Activated gamma-delta T cell (primary cell): ENCODE measurements at places on chromosomes 3 and 15.

- no peak for DNase-seq
Observed at GRCh38 chr3:2713923-2714322, 396.3 kb downstream of the IL5RA start.

- DNase-seq, result no peak
Observed at GRCh38 chr3:42589382-42590109, 1.1 kb upstream of the SS18L2 start.

DNA sequence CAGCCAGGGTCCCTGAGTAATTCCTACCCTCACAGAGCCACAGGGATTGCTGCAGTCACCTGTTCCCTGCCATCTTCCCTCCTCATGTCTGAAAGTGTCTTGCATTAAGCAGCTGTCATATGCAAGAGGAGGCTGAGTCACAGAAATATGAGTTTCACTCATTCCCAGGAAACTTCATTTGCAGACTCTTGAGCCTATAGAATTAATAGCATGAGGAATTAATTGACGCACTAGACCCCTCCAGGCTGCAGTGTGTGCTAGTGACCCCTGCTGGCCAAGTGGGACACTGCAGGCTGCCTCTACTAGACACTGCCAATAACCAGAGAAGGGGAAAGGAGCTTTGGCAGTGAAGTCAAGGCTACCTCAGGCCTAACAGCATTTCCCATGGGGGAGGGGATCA, 50.6 kb upstream of the SLC6A1 start:
- no peak for DNase-seq

DNA sequence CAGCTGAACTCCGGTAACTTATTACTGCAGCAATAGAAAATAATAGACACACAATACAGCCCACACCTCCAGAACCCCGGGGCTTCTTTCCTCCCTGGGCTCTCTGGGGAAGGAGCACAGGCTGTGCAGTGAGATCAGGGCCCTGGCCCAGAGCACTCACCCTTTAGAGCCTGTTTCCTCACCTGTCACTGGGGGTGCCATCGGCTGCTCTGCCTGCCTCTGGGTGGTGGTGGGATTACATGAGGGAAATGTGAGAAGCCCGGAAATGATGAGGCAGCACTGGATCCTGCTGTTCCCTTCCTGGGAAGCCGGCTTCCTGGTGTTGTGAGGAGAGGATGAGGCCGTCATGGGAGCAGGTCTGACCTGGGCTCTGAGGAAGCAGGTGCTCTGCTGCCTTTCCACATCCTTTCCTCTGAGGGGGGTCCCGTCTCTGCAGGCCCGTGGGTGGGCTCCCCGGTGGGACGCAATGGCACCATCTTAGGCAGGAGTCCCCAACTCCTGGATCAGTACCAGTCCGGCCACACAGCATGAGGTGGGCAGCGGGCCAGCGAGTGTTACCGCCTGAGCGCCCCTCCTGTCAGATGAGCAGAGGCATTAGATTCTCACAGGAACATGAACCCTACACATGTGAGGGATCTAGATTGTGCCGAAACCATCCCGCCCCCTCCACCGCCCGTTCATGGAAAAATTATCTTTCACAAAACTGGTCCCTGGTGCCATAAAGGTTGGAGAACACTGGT, 220.9 kb upstream of the CTDSPL start:
- no peak for DNase-seq

DNA sequence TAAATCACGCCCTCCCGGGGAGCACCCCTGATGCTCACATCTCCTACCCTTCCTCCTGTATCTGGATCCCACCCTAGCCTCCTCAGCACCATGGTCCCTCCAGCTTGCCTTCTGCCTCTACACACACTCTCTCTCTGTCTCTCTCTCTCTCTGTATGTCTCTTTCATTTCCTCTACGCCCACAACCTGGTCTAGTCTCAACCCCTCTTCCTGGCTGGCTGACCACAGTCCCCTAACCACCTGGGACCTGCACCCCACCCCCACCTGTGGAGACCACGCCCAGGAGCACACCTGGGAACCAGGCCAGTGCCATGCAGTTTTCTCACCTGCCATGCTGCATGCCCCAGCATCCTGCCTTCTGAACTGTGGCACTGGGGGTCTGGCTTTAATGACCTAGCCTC, 4.0 kb upstream of the CFAP100 start:
- no peak for DNase-seq

DNA sequence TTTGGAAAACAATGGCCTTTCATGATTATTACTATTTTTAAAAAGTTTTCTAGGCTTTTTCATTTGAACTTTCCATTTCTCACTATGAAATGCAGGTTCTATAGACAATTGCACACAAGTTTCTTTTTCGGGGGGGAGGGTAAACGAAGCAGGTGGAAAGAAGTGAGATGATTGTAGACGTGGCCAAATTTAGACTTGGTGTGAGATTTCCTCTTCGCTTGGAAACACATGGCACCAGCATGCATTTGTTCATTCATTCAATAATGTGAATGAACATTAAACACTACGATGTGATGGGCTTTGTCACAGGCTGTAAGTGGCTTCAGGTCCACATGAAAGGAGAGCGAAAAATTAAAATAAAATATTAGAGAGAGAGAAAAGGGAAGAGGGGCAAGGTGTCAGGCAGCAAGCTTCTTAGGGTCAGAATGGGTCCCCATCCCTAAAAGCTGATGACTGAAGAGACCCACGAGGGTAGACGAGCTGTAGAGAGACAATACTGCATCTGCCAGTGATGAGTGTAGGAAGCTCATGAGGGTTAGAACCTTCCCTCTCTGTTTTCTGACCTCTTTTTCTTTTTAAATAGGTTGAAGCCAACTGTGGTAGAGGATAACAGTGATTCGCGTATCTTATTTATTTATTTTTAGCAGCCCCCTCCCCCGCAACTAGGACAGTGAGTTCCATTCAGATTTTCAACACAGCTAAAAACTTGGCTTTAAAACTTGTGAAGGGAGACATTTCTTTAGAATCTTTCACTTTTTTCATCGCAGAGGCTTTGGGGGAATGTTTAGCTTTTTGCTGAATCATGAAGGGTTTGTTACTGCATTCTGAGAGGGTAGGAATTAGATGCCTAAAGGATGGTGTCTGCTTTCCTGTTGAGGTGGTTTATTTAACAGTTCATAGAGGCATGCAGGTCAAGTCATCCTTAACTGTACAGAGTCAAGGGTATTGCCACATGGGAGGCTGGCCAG, 36.2 kb downstream of the GAP43 start:
- no peak for DNase-seq

- DNase-seq, result no peak
Observed at GRCh38 chr3:126316031-126316461, 41.2 kb downstream of the KLF15 start.

- DNase-seq, result no peak
Observed at GRCh38 chr3:68977486-68978167, 35.9 kb downstream of the EOGT start.

DNA sequence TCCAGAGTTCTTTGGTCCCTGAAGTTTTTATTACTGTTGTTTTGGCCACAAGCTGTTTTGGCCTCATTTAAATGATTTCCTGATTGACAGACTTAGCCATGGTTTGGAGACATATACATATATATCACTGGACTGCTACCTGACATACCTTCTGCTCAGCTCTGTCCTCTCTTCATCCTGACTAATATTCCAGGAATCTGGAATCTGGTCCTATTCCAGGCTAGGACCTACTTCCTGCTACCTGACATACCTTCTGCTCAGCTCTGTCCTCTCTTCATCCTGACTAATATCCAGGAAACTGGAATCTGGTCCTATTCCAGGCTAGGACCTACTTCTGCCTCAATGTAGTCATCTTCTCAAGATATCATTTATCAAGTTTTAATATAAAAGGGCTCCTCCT, 724.4 kb upstream of the ROBO1 start:
- no peak for DNase-seq

- DNase-seq, result no peak
Observed at GRCh38 chr3:122011396-122011795, 10.7 kb downstream of the ILDR1 start.

DNA sequence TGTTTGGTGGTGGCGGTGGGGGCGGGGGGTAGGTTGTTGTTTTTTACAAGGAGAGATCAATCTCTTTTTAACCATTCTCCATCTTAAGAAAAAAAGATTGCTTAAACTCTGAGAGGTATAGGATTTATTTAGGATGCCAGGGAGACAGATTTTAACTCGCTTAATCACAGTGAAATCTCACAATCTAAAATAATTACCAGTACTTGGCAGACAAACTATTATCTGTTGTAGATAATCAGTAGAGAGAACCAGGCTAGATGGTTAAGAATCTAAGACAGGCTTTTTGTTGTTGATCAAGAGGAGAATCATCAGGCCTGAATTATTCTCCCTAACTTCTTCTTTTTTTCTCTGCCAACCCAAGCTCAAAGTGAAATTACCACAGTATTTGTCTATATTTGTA, 470.2 kb upstream of the ADAMTS9 start:
- no peak for DNase-seq

DNA sequence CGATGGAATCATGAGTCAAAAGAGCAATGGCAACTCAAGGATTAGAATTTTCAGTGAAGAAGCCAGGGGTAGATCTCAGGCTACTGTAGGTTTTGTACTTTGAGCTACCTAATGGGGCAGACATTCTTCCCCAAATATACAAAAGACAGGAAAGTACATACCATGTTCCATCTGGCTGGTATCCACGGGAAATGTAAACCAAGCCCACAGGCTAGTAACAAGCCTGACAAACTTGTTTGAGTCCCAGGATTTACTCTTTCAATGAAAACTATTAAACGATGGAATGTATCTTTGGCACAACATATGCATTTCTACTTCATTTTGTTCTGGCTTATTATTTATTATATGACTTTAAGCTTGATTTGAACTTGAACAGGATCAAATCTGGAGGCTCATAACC, 44.2 kb upstream of the GOLIM4 start:
- DNase-seq, result no peak

- DNase-seq, result no peak
Observed at GRCh38 chr3:187122261-187122660, 17.0 kb downstream of the RPL39L start.

DNA sequence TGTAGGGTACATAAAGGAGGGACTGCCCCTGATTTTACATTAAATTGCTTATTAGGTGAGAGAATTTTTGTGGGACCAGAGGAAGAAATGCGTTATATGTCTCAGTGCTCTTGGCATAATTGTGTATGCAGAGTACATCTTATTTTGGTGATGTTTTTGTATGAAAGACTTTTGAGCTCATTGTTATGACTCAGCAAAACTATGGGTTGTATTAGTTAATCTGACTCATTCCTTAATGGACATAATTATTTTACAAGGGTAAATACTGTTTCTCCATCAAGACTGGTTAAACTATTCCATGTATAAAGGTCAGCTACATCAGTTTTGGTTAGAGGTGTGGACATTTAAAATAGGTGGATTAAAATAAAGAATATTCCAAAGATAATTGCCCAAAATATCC, 156.8 kb downstream of the ALCAM start:
- no peak for DNase-seq

DNA sequence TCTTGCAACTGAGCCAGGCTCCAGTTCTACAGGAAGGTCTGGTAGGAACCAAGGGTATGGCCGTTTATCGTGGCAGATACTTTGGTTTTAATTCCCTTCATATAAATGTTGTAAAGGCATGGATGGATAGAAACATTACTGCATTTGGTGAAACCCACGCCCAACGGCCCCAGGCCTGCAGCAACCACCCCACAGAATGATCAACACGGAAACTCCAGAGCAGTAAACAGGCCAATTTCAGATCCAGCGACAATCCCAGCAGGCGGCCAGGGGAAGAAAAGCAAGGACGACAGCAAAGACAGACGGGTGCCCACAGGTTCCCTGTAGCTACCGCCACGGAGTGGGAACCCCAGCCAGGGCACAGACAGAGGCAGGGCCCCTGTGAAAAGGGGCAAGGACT, 32.6 kb upstream of the PCSK6 start:
- no peak for DNase-seq

DNA sequence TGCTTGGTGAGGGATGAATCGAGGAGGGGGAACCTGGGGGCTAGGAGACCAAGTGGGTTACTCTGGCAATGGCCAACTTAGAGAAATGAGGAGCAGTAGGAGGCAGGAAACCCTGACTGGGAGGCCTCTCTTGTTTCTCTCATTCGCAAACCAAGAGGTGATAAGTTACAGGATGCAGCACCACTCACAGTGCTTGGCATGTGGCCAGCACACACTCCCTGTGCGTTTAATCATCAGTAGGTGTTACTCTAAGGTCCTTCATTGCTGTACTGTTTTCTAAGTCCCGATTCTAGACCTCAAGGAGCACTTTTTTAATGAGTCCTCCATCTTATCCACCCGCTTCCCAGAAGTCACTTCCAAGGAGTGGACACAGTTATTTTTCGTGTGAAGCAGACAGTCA, 314.1 kb upstream of the TRIM42 start:
- DNase-seq, result no peak

DNA sequence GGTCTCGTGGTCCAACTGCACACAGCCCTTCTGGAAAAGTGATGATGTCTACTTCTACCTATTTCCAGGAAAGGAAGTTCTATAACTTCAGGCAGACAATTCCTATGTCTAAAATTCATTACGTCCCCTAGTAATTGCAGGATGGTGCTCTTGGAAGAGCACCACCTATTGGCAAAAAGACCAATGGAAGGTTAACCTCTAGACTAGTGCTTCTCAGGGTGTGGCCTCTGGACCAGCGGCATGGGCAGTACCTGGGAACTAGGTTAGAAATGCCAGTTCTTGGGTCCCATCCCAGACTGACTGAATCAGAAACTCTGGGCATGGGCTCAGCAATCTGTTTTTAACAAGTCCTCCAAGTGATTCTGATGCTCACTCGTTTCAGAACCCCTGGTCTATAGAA, 258.3 kb upstream of the ICE2 start:
- no peak for DNase-seq

- peak; percentile 53 for DNase-seq
Observed at GRCh38 chr3:196639483-196640296, at the start of gene NRROS. Gene NRROS, plus strand, starts transcription at chr3:196639694. Its CDS starts 14,846 bp downstream, at chr3:196654540.

DNA sequence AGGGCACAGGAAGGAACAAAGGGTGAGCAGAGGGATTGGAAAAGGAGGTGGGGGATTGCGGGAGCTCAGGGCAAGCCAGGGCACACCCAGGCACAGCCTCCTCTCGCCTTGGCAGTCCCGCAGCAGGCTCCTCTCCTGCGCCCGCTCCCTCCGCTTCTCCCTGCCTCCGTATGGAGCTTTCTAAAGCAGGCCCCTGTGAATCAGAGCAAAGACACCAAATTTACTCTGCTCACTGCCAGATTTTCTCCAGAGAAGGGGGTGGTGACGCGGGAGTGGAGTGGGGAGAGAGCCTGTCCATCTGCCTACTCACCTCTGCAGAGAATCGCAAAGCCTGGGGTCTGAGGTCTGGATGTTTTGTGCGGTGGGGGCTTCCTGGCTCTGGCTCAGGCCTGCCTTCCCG, 20.0 kb downstream of the ATP2B2 start:
- no peak for DNase-seq

DNA sequence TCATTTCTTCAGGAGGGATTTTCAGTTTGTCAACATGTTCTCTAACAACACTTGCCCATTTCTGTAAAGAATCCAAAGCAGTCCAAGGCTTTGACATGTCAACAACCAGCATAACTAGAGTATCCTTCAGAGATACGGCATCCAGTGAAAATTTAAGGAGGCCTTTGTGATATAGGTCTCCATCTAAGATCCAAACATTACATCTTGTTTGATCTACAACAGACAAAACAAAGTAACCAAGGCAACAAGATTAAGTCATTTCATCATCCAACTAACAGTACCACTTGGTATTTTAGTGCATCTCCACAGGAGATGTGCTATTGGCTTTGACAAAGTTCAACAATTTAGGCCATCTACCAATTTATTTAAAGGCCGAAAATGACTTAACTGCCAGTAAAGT, 25.8 kb downstream of the DYNC1LI1 start:
- DNase-seq, result no peak

- no peak for DNase-seq
Observed at GRCh38 chr3:16801698-16802097, 83.1 kb upstream of the PLCL2 start.
